ENCODE measurements at places on chromosomes 16 and 17.

- DNase-seq = peak; percentile 72
Measured at GRCh38 chr16:3963203-3963602, 82.7 kb upstream of the CREBBP start.

DNA sequence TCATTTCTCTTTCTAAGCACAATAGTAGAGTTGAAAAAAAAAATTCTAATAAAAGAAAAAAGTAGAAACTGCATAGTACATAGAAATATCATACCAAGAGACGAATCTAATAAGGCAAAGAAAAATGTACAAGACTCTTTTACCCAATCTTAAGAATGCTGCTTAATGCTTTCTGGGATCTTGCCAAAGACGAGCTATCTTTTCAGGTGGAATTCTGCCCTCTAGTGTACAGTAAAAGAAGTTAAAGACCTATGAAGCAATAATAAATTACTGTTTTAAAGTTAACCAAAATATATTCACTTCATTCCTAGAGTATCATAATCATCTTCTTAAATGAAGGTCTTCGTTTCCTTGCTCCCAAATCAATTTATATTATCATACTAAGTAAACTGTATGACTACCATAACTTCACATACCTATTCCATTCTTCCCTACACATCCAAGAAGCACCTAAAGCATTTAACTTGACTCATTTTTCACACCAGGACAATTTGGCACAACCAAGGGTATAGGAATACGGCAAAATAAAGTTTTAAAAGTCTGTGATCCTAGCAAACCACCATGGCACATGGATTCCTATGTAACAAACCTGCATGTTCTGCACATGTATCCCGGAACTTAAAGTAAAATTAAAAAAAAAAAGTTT is 47.7 kb downstream of the CFDP1 start:
- DNase-seq = no peak

DNA sequence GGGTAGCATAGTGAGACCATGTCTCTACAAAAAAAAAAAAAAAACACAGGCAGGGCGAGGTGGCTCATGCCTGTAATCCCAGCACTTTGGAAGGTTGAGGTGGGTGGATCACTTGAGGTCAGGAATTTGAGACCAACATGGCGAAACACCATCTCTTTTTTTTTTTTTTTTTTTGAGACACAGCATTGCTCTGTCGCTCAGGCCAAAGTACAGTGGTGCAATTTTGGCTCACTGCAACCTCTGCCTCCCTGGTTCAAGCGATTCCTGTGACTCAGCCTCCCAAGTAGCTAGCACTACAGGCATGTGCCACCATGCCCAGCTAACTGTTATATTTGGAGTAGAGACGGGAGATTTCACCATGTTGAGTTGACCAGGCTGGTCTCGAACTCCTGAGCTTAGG is 5.1 kb downstream of the RAMP2 start:
- no peak for DNase-seq

DNA sequence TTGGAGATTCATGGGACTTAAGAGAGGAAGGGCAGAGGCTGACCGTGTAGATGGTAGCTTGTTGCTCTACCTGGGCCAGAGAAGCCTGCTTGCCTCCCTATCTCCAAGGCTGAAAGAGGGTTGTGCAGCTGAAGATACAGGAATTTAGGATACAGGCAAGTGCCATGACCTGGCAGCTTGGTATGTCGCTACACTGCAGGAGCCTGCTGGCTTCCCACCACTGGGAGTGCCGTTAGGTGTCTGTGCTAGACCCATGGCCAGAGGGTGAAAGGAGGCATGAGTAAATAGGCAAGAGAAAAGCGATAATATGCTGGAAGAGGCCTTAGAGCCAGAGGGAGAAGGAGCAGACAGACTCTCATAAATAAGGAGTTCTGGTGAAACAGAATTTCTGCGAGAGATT is 10.6 kb downstream of the NAA60 start:
- no peak for DNase-seq

DNA sequence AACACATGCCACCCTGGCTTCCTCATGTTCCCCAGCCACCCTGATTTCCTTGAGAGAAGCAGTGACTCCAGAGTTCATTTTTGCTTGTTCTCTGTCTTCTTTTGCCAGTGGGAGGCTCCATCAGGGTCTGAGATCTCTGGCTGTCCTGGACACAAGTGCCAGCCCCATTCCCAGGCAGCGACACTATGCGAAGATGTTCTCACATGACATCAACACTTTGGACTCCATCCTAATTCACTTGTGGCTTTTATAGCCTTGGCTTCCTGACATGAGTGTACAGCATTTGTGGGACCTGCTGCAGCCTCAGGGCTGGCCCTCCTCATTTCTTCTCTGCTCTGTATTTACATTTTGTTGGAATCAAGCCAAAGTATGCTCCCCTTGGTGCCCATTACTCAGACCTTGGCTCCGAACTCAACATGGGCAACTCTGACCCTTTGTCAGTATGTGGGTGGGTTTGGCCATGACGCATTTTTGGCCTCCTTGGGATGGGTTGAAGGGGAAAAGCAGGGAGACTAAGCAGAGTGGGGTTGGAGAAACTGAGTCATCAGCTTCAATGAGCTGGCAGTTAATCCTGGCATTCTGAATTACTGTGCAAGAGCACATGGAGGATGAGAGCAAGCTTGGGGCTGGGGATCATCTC is 119.0 kb upstream of the EEF2KMT start:
- DNase-seq = no peak

GRCh38 chr16:2751577-2752034 is 832 bp upstream of the SRRM2 start:
- DNase-seq = no peak

DNA sequence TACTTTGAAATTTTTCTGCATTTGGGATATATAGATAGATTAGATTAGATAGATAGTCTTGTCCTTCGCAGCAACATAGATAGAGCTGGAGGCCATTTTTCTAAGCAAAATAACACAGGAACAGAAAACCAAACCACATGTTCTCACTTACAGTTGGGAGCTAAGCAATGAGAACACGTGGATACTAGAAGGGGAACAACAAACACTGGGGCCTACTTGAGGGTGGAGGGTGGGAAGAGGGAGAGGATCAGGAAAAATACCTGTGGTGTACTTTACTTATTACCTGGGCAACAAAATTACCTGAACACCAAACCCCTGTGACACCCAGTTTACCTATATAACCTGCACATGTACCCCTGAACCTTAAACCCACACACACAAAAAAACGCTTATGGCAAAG is 14.3 kb downstream of the PRKAR1A start:
- DNase-seq = no peak

- DNase-seq = no peak
Measured at GRCh38 chr17:210402-210801, 29.0 kb upstream of the DOC2B start.
